Stimulated activated CD8-positive, alpha-beta memory T cell treated with anti-CD3 and anti-CD28 coated beads, Interleukin-15, amount 100 ng/mL, for 48 hours (primary cell): ENCODE measurements at places on chromosomes 12 and 14.

- no peak for DNase-seq
Observed at GRCh38 chr14:64891173-64891838, 11.6 kb upstream of the SPTB start.

- no peak for DNase-seq
Observed at GRCh38 chr12:101654442-101654841, 43.0 kb upstream of the CHPT1 start.

DNA sequence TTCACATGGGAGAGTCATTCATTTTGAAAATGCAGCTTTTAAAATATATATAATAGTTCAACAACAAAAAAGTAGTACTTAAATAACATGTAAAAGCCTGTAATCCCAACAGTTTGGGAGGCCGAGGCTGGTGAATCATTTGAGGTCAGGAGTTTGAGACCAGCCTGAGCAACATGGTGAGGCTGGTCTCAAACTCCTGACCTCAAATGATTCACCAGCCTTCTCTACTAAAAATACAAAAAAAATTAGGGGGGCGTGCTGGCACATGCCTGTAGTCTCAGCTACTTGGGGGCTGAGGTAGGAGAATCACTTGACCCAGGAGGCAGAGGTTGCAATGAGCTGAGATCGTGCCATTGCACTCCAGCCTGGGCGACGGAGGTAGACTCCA lies 256.3 kb upstream of the RGS6 start:
- no peak for DNase-seq

DNA sequence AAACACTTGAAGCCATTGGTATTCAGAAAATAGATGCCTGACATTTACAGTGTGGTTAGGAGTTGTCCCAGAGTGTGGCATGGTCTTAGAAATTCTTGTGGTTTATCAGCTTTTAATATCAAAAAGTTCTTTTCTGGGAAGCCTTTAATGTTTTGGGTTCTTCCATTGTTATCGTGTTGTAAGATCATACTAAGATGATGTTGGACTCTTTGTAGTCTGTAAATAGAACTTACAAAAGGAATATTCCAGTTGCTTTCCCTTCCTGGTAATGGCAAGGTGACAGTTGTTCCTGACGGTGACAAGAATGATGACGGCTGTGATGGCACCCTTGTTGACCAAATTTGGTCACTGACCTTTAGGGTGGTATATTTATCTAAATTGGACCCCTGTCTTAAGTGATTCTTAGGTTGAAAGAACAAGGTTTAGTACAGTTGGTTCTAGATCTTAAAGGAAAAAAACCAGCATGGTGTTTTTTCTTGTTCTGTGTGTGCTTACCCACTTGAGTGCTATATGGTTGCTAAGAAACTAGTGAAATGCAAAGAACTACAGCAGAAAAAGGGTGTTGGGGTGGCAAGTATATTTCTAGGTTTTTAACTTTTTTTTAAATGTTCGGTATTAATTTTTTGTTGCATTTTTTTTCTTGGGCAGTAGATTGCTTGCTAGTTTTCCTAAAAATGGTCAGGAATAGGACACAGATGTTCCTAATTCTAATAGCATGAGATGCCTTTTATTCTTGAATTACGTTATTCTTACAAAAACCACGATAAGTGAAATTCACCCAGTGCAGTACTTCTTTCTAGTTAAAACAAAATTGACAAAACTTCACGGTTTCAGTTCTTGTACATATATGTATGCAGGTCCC lies 2.1 kb downstream of the ATP2A2 start:
- no peak for DNase-seq

- no peak for DNase-seq
Observed at GRCh38 chr12:72191761-72192160, 80.4 kb upstream of the TRHDE start.

DNA sequence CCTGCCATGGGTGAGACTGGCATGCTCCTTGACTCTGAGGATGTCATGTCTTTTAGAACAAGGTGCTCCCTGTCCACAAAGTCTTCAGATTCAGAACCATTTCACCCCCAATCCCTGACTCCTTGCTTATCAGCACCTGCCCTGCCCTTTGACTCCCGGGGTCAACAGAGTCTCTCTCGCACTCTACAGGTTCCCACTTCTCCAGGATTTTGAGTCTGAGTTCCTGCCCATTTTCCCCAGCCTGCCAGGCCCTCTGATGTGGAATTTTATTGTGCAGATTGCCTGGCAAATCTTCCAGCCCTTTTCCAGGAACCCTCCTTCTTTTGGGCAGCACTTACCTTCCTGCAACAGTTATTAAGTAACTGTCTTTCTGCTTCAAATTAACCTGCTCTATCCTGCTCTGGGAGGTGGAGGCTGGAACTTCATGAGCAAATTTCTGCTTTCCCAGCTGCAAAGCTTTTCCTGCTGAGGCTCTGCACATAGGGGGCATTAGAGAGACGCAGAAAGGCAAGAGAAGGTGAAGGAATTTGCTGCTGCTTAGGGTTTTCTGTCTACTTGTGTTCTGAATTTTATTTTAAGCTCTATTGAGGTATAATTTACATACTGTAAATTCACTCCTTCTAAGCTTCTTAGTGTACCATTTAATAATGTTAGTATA lies 259.1 kb downstream of the PCNX1 start:
- no peak for DNase-seq

DNA sequence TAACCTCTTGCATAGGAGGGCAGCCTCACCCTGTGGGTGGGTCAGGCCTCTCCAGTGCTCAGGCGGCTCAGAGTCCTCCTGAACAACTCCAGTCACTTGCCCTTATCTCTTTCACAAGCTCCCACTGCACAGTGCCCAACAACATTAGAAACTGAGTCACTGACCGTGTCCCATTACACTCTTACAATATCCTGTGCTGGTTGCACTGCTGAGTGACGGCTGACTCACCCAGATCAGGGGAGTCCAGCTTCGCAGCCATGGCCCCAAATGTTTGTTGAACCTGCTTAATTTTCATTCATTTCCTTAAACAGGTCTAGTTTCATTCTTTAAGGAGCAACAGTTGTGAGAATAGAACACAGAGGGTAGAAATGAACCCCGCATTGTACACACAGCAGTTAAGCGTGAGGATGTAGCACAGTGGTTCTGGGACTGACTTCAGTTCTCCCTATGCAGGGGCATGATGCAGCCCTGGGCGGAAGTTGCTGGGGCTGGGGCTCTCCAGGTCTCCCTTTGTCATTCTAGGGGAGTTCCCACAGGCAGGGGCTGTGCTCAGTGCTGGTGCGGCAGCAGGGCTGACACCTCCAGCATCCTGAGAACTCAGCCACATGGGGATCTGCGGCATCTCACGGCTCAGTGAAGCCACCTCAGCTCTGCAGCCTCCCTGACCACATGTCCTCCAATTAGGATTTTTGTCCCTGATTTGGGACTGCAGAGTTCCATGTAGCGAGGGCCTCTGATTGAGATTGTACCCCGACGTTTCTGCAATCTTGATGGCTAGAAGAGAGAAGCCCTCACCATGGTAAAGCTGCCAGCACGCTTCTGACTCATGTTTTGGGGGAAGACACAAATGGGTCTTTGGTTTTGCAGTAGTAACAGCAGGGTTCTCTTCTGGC lies 16.1 kb downstream of the GPR68 start:
- peak; percentile 86 for DNase-seq

GRCh38 chr12:104219908-104220404 lies 4.4 kb downstream of the TXNRD1 start:
- DNase-seq, result peak; percentile 65

DNA sequence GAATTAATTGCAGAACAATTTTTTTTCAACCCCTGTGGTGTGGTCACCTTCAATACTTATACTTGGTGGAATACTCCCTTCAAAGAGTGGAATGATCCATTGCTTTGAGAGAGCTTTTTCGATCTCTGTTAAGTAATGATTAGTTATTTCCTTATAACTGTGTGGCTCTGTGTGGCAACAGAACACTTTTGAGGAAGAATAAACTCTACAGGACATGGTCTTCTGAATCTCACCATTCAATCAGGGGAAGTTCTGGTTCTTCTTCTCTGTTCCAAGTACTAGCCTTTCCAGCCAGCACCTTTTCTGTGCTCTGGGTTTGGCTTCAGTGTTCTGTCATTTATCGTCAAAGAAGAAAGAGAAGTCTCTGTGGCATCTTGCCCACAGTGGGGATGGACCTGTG lies 369.2 kb downstream of the ZFP36L1 start:
- DNase-seq, result no peak
